Left renal pelvis (tissue), 4 donors: ENCODE measurements at places on chromosomes 6 and 20.

DNA sequence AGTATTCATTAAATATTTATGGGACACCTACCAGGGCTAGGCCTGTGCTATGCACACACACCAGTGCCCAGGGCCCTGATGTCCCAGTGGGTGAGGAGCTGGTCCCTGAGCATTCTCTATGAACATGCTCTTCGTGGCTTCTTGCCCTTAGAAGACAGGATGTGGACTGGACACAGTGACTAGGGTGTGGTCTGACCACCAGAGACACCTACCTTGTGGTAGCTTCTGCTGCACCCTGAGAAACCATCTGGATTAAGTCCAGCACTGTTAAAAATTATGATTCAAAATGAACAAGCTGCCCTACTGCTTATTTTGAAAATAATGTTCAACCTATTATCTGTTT is 112.9 kb upstream of the RPS6KA2 start:
- no peak for DNase-seq

- DNase-seq, result no peak
These were observed 151.6 kb upstream of the PTPRK start for GRCh38 chr6:128672023-128672422.

DNA sequence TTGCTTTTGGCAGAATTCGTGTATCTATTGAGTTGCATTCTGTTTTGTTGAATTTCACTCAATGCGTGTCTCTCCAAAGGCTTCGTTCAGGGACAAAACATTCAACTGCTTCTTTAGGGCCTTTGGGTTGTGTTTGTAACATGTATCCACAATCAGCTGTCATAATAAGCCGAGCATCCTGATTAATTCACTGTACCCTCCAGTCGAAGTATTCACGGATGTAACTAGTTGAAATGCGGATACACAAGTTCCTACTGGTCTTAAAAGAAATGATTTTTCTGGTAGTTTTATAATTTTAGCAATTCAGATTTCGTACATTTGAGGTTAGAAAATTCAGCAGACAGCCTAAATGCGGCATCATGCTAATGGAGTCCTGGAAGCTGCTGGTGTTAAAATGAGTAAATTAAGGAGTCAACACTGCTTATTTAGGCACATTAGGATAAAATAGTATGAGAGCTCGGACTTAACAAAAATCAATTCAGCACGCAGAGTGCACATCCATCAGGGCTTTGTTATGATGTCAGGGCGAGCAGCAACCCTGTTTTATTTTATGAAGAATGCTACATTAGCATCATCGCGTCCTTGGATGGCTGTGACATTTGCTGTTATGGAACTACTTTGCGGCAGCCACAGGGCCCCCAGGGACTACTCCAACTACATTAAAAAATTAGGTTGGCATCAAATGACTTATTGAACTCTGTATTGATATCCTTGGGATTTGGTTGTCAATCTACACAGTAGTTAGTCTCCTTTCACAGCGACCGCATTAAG is 489.3 kb upstream of the FLRT3 start:
- DNase-seq, result no peak

DNA sequence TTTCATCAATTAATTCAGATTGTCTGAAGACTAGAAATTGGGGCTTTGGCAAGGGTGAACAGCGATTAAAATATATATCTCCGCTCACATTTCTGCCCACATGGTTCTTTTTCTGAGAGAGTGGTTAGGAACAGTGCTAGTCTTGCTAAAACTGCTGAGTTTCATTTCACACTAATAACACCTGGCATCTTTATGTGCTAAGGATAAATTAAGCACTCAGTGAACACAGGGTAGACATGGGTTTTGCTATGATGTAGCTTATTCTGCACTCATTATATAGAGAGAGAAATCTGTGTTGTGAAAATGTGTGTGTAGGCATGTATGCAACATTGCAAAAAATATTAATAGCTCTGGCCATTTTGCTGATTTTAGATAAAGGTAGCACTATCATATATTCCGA is 623.4 kb upstream of the FLRT3 start:
- no peak for DNase-seq

DNA sequence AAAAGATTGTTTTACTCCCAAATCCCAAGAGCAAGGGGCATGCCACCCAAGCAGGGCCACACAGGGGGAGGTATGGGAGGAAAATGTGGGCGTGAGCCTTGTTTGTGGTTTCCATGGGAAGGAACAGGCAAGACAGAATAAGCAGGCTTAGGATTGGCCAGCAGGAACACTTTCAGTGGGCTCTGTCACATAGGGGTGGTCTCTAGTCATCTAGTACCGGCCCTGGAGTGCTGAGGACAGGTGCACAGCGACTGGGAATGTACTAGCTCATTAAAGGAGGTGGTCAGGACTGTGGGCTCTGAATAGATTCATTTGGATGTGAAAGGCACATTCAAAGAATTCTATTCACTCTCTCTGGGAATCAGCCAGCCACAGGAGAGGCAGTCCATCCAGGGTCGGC is 175.6 kb downstream of the TBC1D7 start:
- DNase-seq, result no peak

- no peak for DNase-seq
These were observed 42.4 kb upstream of the ECHDC1 start for GRCh38 chr6:127385668-127386430.

DNA sequence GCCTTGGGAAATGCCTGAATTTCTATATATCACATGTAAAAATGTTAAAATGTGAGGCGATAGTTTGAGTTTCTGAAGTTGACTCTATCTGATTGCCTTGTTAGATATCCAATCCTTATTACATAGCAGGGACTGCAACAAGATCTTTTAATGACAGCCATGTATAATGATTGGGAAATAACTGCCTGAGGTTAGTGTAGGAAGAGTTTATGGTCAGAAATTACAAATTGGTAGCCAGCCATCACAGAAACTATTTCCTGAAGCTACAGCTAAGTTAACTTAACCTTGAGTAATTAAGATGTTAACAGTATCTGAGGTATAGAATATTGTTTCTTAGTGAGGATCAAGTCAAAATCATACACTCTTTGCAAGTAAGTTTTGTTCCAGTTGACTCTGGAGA is 41.0 kb downstream of the AKIRIN2 start:
- DNase-seq, result no peak

DNA sequence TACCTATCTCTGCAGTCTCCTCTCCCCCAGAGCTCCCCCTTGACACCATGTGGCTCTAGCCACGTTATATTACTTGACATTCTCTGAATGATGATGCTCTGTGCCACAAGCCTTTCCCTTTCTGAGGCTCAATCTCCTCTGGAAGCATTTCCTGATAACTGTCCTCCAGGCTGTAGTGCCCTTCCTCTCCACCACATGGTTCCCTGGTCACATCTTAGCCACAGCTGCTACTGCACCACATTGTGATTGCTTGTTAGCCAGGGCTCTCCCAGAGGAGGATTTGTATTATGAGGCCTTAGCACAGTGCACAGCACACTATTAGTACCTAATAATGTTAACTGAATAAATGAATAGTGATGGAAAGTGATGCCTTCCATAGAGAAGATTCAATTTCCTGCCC is 63.9 kb upstream of the RCAN2 start:
- DNase-seq, result no peak

- no peak for DNase-seq
These were observed 248.4 kb downstream of the MYLK4 start for GRCh38 chr6:2502096-2502997.

- no peak for DNase-seq
These were observed 15.1 kb upstream of the ZSCAN9 start for GRCh38 chr6:28209753-28210535.
